ENCODE measurements at places on chromosomes 2 and 18.

DNA sequence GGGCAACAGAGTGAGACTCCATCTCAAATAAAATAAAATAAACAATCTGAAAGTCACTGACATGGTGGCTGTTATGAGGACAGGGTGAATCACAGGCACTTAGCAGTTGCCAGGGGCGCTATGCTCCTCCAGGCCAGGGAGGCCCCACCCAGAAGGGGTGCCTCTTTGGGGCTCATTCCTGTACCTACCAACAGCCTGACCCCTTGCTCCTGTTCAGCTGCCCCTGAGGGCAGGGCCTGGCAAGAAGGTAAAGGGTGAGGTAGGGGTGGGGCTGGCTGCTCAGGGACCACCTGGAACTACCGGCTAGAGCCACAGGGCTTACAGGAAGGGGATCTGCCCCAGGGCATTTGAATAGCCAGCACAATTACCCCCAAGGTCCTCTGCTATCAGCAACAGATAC is 60.3 kb downstream of the INPP5D start:
- DNase-seq, result no peak

DNA sequence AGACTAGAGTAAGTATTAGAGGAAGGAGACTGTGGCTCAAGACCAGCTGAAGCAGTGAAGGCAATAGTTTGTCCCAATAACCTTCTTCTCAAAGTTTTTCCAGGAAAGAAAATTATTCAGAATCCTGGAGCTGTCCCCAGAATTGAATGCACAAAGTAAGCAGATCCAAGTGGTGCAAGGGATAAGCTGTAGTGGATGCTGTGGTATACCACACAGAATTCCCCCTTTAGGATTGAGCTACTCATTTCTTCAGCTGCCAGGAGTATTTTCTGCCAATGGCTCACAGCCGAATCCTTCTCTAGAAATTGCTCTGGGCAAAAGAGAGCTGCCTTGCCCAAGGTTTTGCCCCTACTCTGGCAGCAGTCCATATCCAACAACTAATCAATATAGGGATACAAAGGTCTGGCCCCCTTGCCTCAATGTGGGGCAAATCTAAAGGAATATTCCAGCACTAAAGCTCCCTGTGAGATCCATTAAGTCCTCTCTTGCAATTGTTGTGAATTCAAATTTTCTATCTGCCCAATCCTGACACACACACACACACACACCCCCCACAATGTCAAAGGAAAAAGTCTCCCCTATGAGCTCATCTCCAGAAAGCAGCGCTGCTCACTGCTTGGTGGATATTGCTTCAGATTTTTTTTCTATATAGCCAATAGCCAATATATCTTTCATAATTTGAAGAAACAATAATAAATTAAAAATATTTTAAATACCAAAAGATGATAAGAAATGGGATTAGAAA is 18.4 kb upstream of the TCF7L1 start:
- DNase-seq, result no peak

GRCh38 chr2:39730685-39731302 is 48.3 kb downstream of the THUMPD2 start:
- DNase-seq, result peak; percentile 67

DNA sequence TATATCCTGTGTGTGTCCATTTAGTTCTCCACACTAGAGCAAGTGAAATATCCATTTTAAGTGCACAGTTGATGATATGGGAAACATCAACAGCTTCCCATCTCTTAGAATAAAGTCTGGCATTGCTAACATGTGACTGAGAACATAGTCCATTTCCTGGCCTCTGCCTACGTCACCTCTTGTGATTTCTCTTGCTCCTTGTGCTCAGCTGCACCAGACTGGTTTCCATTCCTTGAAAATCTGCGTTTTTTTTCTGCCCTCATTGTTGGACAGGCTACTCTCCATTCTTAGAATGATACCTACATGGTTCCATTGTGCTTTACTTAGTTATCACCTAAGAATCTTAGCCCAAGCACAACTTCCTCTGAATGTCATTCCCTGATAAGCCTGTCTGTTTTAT is 851.2 kb upstream of the ID2 start:
- DNase-seq, result no peak

GRCh38 chr2:136527560-136527959 is 237.8 kb upstream of the THSD7B start:
- DNase-seq, result no peak

DNA sequence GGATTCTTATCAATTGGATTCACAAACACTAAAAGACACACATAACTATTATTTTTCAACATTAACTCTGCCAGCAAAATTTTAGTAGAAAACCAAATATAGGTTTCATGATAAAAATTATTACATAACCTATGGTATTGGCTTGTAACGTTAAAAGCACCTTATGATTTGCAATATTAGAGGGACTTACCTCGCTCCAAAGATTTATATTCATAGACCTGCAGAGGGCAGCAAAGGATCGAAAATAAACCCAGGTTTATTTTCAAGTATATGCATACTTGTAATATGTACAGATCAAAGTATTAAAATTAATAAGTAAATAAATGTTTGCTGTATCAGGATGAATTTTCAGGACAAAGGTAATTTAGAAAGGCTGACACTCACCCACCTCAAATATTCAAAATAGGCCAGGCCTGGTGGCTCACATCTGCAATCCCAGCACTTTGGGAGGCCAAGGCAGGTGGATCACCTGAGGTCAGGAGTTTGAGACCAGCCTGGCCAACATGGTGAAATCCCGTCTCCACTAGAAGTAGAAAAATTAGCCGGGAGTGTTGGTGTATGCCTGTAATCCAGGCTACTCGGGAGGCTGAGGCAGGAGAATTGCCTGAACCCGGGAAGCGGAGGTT is 45.3 kb downstream of the LRPPRC start:
- peak; percentile 89 for DNase-seq

DNA sequence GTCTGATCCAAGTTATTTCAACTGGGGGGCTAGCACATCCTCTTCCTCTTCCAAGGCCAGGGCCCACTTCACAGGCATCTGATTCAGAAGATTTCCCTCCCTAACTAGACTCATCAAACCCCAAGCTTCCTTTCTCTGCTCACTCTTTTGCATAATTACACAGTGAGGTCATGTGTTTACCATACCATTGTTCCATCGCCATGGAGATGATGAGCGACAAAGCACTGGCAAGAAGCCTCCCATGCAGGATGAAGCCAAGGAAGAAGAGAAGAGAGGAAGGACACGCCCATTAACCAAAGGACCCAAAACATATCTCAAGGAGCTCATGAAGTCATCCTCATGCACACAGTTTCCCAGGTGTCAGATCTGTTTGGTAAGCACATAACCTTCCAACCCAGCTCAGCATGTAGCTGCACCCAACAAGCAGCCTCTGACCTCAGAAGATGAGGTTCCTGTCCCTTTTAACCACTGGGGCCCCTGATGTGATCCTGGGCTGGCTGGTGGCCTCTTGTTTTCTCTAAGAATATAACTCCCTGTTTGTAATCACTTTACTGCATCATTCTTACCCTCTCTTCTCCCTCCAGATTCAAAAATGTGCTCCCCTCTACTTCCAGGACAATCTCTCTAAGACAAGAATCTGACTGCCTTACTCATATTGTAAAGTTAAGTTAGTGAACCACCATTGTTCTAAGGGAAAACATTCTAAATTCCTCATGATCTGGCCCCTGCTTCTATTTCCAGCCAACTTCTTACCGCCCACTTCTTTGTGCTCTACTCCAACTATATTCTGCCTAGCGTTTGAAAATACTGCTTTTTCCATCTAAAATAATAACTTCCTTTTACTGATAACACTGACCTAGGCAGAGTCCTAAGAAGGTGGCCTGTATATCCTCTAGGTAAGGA is 190.1 kb downstream of the TTC32 start:
- peak; percentile 31 for DNase-seq

- no peak for DNase-seq
Measured at GRCh38 chr2:164145093-164145987, 409.5 kb upstream of the FIGN start.

GRCh38 chr2:200219309-200220113 is 87.0 kb upstream of the SPATS2L start:
- no peak for DNase-seq

DNA sequence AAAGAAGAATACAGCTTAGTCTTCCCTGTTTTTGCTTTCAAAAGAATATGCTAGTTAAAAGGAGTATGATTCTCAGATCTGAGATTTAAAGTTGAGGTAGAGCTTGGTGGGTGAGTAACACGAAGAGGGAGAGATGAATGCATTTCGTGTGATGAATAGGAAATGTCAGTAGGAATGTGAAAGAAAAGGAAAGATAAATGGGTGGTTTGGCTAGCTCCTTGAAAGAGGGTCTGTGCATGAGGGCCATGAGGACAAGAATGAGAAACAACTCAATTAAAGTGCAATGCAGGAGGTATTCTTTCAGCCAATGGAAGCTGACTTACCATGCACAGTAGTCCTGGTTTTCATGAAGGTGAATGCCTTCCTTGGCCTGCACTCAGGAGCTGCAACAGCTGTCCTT is 248.2 kb downstream of the HNMT start:
- DNase-seq, result no peak

- DNase-seq, result no peak
Measured at GRCh38 chr18:6509832-6510231, 95.1 kb upstream of the L3MBTL4 start.

DNA sequence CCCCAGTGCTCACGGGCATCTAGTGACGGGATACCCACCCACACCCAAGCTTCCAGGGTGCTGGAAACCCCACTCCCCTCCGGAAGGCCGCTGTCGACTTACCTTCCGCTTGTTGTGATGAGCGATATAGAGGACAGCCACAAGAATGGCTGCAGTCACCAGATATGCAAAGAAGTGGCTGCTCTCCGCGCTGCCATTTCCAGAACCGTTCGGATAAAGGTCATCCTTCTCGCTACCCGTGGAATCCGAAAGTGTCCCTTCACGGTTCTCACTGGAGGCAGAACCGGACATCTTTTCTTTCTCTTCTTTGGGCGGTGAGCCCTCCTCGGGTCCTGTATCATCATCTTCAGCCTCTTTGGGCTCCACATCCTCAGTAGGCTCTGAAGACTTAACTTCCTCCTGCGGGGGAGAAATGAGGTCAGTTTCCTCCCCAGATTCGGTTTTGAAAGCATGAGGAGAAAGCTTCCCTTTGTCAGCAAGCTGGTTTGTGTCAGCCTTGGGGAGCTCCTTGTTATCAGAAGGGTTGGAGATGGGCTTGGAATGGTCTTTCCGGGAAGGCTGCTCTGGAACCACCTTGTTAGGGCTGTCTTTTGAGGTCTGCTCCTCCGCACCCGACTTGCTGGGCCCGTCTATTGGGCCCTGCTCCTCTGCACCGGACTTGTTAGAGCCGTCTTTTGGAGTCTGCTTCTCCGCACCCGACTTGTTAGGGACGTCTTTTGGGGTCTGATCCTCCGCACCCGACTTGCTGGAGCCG is 1.2 kb downstream of the TGOLN2 start:
- DNase-seq, result peak; percentile 65

DNA sequence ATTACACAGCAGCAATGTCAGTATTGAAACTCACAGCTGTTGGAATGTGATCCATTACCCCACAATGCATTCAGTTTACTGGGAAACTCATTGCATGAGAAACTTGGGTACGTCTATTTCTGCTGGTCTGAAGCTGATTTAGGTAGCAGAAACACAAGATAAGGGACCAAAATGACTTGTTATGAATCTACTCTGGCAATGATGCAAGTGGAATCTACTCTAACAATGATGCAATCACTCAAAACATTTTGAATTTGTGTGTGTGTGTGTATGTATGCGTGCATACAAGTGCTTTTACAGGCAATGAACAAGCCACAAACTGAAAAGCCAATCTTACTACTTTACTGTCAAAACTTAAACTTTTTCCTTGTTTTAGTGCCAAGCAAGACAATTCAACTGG is 406.7 kb downstream of the ADCYAP1 start:
- no peak for DNase-seq

- DNase-seq, result peak; percentile 19
Measured at GRCh38 chr2:236369661-236370062, 105.5 kb upstream of the ASB18 start.

Data from pons (tissue), 1 donor.